ENCODE measurements at places on chromosomes 11 and 22.

DNA sequence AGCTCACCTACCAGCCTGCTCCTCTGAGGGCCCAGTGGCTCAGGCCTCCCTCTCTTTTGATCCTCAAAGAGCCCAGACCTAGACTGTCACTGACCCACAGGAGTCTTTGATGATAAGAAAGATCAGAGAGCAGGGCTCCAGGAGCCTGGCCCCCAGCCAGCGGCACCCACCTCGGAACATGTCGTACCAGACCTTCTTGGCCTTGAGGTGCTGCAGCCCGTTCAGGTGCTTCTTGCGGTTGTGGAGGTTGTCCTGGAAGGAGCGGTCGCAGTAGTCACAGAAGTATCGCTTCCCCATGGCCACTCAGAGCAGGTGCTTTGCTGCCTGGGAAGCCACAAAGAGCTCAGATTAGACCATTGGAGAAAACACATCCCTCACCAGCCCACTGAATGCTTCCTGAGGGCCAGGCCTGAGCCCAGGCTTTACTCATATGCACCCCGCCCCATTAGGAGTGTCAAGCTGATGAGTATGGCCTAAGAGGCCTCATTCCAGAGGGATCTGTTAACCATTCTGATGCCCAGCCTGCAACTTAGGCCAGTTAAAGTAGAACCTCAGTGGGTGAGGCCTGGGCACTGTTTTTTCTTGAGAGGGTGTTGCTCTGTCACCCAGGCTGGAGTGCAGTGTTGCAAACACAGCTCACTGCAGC is 18.4 kb downstream of the ZMAT5 start:
- no peak for DNase-seq

DNA sequence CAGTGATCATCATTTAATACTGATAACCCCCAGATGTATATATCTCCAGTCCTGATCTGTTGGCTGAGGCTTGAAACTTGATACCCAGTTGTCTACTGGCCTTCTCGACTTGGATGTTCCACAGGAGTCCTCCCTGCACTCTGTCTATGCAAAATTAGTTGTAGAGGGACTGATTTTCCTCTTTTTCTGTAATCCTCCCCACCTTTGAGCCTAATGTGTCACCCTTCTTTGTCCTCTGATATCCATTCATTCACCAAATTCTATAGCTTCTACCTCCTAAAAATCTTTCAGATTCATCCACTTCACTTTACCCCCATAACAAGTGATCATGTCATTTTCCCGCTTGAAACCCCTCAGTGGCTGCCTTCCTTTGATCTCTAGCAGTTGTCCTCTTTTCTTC is 16.4 kb downstream of the COA4 start:
- DNase-seq: no peak

GRCh38 chr22:17243524-17243923 is 24.3 kb upstream of the ADA2 start:
- no peak for DNase-seq

GRCh38 chr22:28395920-28396753 is 283.5 kb downstream of the TTC28 start:
- DNase-seq: no peak

DNA sequence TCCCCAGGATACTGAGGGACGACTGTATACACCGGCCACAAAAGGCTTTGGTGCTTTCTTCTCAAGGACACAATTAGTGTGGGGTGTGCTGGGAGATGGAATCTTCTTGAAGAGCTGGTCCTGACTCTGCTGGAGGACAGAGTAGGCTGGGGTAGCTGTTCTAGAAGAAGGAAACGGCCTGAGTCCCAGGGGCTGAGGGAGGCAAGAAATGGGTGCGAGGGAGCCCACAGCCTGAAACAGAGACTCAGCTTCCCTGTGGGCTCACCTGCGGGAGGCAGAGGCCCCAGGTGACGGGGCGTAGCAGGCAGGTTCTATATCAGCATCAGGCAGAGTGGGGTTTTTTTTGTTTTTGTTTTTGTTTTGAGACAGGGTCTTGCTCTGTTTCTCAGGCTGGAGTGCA is 36.6 kb downstream of the PARVG start:
- no peak for DNase-seq

GRCh38 chr11:88575916-88576315 is 238.4 kb upstream of the CTSC start:
- DNase-seq: no peak

DNA sequence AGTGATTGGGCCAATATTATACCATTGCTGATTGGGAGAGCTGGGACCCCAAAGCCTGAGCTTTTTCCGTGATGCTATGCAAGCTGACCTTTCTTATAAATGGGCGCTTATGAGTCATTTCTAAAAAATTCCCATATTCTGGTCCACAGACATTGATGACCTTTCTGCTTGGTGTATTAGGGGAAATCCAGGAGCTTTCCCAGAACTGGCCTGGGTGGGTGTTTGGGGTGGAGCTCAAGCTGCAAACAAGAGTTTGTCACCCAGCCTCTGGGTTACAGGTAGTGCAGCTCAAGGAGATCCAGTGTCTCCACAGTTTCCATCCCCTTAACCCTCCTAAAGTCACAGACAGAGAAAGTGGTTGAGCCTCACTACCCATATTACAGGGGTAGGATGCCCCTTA is 67.7 kb downstream of the CCDC81 start:
- DNase-seq: no peak

DNA sequence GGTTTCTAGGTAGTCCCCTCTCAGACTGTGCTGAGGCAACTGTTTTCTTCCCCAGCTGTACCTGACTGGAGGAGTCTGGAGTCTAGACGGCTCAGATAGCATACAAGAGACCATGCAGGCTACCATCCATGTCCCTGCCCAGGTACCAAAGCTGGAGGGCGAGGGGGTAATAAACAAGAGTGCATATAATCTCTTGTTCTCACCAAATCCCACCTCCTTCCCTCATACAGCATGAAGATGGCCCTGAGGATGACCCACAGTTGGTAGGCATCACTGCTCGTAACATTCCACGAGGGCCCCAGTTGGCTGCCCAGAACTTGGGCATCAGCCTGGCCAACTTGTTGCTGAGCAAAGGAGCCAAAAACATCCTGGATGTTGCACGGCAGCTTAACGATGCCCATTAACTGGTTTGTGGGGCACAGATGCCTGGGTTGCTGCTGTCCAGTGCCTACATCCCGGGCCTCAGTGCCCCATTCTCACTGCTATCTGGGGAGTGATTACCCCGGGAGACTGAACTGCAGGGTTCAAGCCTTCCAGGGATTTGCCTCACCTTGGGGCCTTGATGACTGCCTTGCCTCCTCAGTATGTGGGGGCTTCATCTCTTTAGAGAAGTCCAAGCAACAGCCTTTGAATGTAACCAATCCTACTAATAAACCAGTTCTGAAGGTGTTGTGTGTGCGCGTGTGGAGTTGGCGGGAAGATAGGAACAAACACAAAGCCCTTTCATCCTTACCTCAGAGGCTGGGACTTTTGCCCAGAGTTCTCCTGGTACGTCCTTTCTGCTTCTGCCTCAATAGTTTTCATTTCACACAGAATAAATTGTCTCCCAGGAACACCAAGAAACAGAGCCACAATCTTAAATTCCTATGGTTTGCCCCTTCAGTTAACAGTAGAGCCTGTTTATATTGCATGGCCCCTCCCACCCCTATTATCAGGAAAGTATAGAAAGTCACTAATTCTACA is 8.5 kb downstream of the HMBS start:
- DNase-seq: no peak

- DNase-seq: no peak
Observed at GRCh38 chr11:131756479-131757110, 386.2 kb downstream of the NTM start.

DNA sequence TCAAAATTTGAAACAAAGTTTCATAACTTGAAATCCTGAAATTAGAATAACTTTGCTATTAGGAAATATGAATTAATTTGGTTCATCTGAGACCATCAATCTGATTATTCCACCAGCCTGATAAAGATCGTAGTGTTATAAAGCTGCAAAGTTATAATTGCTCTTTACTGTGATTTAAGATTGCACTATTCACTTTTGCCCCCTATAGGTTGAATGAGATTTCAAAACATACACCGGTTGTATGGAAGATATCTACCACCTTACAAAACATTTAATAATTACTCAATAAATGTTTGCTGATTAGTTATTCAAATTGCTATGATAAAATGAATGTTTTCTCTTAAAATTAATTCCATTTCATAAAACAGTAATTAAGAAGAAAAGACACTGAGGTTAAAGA is 26.1 kb downstream of the APIP start:
- no peak for DNase-seq

GRCh38 chr11:110141812-110142211 is 48.6 kb downstream of the ZC3H12C start:
- no peak for DNase-seq

DNA sequence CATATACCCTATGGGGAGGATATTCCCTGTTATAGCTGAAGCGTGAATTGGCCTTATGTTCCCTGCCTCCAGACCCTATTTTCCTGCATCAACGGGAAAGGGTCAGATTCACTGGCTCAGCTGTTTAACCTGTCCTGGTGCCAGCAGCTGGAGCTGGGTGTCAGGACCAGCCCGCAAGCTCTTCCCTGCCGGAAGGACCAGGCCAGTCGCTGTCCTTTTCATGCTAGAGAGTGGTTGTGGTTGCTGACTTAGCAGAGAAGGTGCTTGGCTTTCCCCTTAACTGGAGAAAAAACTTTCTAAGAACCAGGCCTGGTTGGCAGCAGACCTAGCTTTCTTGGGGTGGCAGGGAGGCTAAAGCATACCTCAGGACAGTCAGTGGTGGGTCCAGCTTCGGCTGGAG is 5.2 kb upstream of the SREBF2 start:
- DNase-seq: no peak

DNA sequence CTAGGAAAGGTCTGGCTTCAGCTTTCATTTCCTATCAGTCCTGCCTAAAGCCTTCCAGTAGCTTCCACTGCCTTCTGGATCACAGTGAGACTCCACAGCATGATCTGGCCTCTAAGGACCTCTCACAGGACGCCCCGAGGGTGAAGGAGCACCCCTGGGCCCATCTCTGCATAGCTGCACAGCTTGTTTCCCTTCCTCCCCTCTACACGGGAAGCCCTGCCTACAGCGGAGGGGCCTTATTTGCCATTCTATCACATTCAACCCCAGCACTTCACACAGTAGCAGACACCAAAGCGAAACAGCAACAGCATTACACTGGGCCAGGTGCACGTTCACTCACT is 162.3 kb upstream of the GRK3 start:
- no peak for DNase-seq

- DNase-seq: no peak
Observed at GRCh38 chr22:40618400-40618799, 18.1 kb downstream of the MRTFA start.

GRCh38 chr11:30388957-30389356 is 66.1 kb downstream of the ARL14EP start:
- no peak for DNase-seq

DNA sequence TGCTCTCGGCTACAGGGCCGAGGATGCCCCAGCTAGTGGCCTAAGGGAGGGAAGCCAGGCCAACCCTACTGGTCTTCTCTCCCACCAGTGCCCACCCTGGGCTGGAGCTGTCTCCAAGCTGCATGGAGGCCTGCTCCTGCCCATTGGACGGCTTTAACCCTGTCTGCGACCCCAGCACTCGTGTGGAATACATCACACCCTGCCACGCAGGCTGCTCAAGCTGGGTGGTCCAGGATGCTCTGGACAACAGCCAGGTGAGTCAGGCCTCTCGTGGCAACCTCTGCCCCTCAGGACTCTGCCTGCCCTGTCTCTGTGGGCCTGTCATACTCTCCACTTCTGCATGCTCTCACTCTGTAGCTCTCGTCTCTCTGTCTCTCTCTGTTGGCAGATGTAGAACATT is 44.1 kb upstream of the TPBGL start:
- DNase-seq: no peak

DNA sequence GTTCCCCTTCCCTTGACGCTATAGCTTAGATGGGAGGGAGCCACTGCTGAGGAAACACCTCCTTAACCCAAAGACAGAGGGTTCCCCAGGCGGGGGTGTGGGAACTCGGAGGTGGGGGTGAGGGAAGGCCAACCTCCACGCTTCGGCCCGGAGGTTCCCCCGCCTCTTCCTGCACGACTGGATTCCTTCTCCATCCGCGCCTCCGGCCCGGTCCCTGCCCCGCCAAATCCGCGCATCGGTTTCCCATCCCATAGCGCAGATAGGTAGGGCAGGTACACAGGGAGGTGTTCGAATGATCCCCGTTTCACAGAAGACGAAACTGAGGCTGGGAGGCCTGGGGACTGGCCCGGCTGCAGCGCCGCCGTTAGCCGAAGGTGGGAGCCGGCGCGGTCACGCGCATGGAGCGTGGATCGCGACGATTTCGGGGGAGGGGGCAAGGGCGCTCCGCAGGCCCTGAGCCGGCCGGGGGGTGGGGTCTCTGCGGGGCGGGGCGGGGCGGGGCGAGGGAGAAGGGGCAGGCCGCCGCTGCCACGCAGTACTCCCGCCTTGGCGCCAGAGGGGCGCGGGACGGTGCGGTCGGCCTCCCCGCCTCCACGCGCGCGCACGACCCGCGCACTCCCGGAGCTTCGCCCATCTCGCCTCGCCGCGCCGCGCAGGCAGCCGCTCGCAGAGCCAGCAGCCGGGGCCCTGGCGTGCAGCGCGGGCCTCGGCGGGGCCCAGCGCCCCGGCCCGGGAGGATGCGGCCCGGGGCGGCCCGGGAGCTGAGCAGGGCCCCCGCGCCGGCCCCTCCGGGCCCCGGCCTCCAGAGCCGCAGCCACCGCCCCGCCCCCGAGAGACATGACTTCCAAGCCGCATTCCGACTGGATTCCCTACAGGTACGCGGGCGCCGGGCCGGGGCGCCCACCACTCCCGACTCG is at the start of gene TUB:
TUB (plus strand) TSS at position 538 of the 917 bp plus-strand sequence; CDS start at position 838, 300 bp downstream.
- no peak for DNase-seq

GRCh38 chr11:8719211-8719649 is 36.6 kb downstream of the RPL27A start:
- no peak for DNase-seq

GRCh38 chr11:57158180-57158579 is 23.6 kb upstream of the LRRC55 start:
- no peak for DNase-seq

DNA sequence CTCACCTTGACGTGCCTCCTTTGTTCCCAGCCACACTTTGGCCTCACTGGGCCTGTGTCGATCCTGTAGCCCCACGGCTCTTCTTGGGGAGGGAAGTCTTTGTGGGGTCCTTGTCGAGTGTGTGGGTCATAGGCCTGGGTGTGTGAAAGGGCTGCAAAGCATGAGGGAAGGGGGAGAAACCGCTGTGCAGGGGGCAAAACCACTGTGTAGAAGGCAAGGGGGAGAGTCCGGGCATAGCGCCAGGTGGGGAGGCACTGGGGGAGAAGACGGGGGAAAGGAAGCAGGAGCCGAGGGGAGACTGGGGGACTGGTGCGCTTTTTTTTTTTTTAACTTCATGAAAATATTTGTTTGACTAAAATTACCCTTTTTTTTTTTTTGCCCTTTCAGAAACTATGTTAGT is 65.1 kb upstream of the RASD2 start:
- no peak for DNase-seq

- DNase-seq: no peak
Observed at GRCh38 chr22:19629331-19629719, 85.0 kb upstream of the SEPTIN5 start.

DNA sequence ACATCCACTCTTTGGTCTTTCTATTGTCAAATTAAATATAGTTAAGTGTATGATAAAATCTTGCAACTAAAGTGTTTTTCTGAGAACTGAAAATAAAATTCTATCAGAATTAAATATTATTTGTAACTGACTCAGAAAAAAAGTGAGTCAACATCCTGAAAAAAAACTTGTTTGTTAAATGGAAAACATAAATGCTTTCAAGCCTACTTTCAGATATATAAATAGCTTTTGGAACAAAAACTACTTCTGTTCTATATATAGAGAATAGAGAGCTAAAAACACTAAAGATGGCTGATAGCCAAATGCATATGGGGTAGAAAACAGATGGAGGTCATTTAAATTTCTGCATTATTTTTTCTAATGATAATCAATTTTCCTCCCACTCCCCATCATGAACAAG is 61.8 kb downstream of the PIK3C2A start:
- no peak for DNase-seq

- no peak for DNase-seq
Observed at GRCh38 chr11:128232588-128232987, 354.8 kb downstream of the ETS1 start.

Data from GM18507 (cell line).